ENCODE measurements at places on chromosomes 2 and 18. TPM values are rescaled to one million over a fixed set of nuclear protein-coding genes. Genes with fewer than 3 reads are reported as not detected.

DNA sequence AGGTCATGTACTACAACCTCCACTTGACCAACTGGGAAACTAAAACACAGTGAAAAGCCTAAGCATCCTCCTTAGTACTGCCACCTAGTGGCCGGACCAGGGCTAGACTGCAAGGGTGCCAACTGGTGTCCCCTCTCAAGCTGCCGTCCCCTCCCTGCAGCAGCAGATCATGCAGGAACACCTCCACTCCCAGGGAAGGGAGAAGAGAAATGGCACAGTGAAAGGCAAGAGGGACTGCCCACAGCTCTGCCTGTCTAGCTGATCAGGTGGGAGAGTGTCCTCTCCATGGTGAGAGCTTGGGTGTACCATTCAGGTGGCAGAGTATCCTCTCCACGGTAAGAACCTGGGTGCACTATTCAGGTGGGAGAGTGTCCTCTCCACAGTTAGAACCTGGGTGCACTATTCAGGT lies 78.1 kb downstream of the AAK1 start:
- peak; percentile 37 for ATAC-seq

Gene FAHD2A
- total RNA-seq, result 15.7 TPM

DNA sequence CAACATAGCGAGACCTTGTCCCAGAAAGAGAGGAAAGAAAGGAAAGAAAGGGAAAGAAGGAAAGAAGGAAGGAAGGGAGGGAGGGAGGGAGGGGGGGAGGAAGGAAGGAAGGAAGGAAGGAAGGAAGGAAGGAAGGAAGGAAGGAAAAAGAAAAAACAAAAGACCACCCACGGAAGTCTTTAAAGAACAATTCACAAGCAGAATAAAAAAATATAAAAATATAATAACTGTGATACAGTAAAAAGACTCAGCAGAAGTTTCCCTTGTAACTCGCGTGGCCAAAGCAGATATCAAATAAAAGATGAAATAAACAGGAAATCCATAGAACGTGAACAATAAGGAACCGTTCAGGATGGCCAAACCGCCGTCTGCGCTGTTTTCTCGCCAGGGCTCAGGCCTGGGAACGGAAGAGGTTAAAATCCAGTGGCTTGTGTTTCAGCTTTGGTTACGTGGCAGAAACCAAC lies 1.2 kb upstream of the SLC1A4 start:
- no peak for ATAC-seq

Gene AMER3
- total RNA-seq, result 0.15 TPM

- ATAC-seq, result no peak
Measured at GRCh38 chr2:101440127-101440738, 34.7 kb downstream of the RFX8 start.

Gene HOXD3
- total RNA-seq, result 13.9 TPM
